ENCODE measurements at places on chromosomes 11 and 22. TPM values are rescaled to one million over a fixed set of nuclear protein-coding genes. Genes with fewer than 3 reads are reported as not detected.
A peak's percentile ranks its signal among the peaks of the same experiment; 100 is the strongest.

GRCh38 chr22:28952857-28953256 lies 69.5 kb downstream of the ZNRF3 start:
- H3K27ac ChIP-seq = peak overlapping the region; percentile 67
- peaks cover 65% of the 10 kb centered on the region for H3K4me1 ChIP-seq
- H3K4me3 ChIP-seq = no peak overlapping the region
- no peaks in the 10 kb centered on the region for H3K27me3 ChIP-seq
- H3K36me3 ChIP-seq = no peaks in the 10 kb centered on the region

GRCh38 chr11:72042064-72042745 lies 38.1 kb downstream of the NUMA1 start:
- peaks cover 43% of the 10 kb centered on the region for H3K4me1 ChIP-seq
- peak overlapping the region; percentile 78 for H3K4me3 ChIP-seq
- peak overlapping the region; percentile 97 for H3K27ac ChIP-seq
- H3K27me3 ChIP-seq = no peaks in the 10 kb centered on the region
- no peak for DNase-seq
- no peaks in the 10 kb centered on the region for H3K36me3 ChIP-seq

DNA sequence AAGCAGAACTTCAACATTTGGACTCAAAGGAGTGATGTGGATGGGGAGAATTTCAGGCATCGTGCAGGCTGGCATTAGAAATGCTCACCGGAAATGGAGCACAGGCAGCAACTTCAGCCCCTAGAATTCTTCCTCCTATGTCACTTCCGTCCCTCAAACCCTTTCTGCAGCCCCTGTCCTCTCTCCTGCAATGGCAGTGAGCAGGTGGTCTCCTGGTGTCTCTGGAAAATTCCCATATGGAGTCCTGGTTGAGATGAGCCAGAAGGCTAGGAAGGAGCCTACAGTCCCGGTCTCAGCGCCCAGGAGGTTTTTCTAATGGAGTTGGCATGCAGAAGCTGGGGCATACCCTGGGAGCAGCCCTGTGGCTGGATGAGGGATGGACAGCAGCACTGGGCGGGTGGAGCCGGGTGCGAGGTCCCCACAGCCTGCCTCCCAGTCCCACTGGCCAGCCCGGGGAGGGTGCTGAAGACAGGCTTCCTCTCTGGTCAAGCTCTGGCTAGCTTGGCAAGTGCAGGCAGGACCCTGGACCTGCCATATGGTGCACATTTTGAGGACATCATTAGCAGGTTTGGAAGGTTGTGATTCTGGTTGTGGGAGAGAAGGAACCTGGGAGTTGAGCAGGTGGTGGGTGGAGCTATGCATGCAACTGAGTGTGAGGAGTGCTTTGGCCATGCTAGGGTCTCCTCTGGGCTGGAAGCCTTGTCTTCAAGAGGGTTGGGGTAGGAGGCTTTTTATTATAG lies 59.8 kb upstream of the B3GAT1 start:
- no peak for DNase-seq
- no peak overlapping the region for H3K4me3 ChIP-seq
- H3K27me3 ChIP-seq = peaks cover 8% of the 10 kb centered on the region
- H3K4me1 ChIP-seq = no peaks in the 10 kb centered on the region
- H3K27ac ChIP-seq = no peak overlapping the region
- H3K36me3 ChIP-seq = no peaks in the 10 kb centered on the region

- H3K4me3 ChIP-seq = no peak overlapping the region
- H3K27ac ChIP-seq = peak overlapping the region; percentile 48
- DNase-seq = no peak
- H3K27me3 ChIP-seq = no peaks in the 10 kb centered on the region
Measured at GRCh38 chr22:43036282-43036829, 21.4 kb upstream of the PACSIN2 start.

GRCh38 chr22:37482244-37482643 lies 3.9 kb downstream of the MFNG start:
- no peaks in the 10 kb centered on the region for H3K27me3 ChIP-seq
- H3K36me3 ChIP-seq = peaks cover 12% of the 10 kb centered on the region
- DNase-seq = no peak
- H3K4me1 ChIP-seq = peaks cover 27% of the 10 kb centered on the region
- no peak overlapping the region for H3K4me3 ChIP-seq
- no peak overlapping the region for H3K27ac ChIP-seq

GRCh38 chr11:132771746-132772145 lies 760.6 kb downstream of the OPCML start:
- no peaks in the 10 kb centered on the region for H3K4me1 ChIP-seq
- no peak overlapping the region for H3K4me3 ChIP-seq
- peak; percentile 80 for DNase-seq
- H3K27ac ChIP-seq = no peak overlapping the region
- H3K27me3 ChIP-seq = no peaks in the 10 kb centered on the region

The ZNF280A gene
- not detected for total RNA-seq

DNA sequence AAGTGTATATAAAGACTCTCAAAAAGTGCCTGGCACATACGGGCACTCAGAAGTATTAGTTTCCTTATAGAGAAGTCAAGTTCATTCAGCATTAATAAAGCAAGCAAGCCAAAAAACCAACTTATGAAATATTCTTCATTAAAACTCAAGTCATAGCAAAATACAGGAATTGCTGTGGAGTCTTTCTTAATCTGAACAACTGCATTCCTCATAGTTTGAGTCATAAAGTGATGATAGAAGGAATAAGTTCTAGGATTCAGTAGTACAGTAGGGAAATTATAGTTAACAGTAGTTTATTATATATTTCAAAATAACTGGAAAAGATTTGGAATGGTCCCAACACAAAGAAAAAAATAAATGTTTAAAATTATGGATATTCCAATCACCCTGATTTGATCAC lies 200.3 kb downstream of the C11orf91 start:
- no peak overlapping the region for H3K27ac ChIP-seq
- DNase-seq = no peak
- no peaks in the 10 kb centered on the region for H3K27me3 ChIP-seq
- H3K36me3 ChIP-seq = no peaks in the 10 kb centered on the region
- H3K4me3 ChIP-seq = no peak overlapping the region
- H3K4me1 ChIP-seq = no peaks in the 10 kb centered on the region

DNA sequence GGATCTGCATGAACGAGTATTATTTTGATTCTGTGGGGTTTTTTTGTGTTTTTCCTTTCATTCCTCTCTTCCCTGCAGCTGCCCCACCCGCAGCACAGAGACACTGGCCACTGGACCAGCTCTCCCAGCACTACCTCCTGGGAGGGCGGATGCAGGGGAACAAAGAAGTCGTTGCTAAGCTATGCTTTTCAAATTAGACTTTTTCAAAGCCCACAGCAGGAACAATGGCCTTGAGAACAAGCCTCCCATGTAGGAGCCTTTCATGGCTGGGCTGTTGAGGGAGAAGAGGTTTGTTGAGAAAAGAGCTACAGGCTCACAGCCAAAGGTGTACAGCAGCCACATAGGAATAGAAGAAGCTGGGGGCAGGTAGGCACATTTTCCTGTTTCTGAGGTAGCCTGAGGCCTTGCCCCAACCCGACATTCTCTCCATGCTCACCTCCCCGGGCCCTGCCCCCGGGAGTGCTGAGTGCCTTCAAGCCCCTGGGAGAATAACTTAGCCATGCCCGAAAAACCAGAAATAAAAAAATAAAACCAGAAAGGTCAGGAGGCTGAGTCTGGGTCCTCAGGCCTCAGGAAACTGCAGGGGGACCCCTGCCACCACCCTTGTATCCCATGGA lies 20.5 kb upstream of the SYT12 start:
- no peak overlapping the region for H3K27ac ChIP-seq
- H3K4me1 ChIP-seq = no peaks in the 10 kb centered on the region
- DNase-seq = no peak
- no peaks in the 10 kb centered on the region for H3K27me3 ChIP-seq
- no peaks in the 10 kb centered on the region for H3K36me3 ChIP-seq
- H3K4me3 ChIP-seq = no peak overlapping the region

GRCh38 chr22:20206709-20207215 lies 55.9 kb upstream of the CCDC188 start:
- H3K4me1 ChIP-seq = peaks cover 60% of the 10 kb centered on the region
- H3K27ac ChIP-seq = peak overlapping the region; percentile 61
- no peaks in the 10 kb centered on the region for H3K36me3 ChIP-seq
- no peak for DNase-seq

DNA sequence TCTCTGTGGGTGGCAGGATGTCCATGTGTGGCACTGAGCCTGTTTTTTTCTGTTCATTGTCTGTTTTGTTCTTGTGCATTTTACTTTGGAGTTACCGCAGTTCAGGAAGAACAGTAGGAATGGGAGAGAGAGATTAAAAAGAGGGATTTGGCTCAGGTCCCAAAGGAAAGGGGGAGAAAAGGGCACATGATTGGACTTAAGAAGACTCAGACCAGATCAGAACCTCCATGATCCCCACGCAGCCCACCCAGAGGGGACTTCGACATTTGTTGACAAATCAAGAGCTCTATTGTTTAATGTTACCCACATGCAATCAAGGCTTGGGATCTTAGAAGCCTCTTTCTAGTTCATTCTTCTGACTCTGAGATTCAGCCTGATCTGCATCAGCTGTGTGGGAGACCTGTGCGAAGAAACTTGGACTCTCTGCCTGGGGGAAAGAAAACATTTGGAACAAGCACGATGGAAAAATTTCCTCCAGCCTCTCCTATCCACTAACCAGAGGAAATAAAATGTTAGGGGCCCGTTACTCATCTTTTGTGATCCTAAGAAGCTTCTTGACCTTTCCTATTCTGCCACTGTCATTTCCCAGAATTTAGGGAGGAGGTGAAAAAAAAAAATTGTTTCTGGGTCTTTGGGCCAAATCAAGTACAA lies 119.2 kb downstream of the SPON1 start:
- H3K4me3 ChIP-seq = no peak overlapping the region
- no peaks in the 10 kb centered on the region for H3K36me3 ChIP-seq
- DNase-seq = no peak
- peaks cover 5% of the 10 kb centered on the region for H3K4me1 ChIP-seq
- H3K27ac ChIP-seq = peak overlapping the region; percentile 5

DNA sequence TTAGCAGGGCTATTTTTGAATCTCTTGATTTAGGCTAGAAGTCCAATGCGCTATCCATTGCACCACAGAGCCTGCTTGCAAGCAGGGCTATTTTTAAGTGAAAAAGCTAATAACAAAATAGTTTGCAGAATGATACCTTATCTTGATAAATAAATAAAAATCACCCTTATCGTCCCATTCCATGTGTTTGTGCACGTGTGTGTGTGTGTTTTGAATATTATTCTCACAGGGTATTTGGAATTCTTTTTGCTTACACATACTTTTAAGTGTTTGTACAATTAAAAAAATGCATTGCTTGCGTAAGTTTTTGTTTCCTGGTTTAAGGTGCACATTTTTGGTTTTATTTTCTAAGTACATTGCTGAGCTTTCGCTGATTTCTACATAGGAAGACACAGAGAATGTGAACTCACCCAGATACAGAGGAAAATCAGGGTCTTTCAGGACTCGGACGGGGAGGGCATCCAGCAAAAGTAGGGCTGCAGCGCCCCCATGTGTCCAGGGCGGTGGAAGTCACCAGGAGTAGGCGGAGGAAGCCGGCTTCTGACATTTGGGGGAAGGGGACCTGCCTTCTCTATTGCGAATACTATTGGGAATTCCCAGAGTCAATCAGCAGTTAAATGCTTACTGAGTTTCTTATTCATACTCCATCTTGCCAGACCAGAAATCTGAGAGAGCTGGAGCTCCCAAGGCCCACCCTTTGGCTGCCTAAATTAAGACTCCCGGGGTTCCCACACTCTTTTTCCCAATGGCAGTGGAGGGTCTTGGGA lies 27.3 kb downstream of the SLC1A2 start:
- peak; percentile 94 for DNase-seq
- H3K4me3 ChIP-seq = no peak overlapping the region
- H3K36me3 ChIP-seq = no peaks in the 10 kb centered on the region
- H3K27ac ChIP-seq = no peak overlapping the region
- H3K4me1 ChIP-seq = peaks cover 19% of the 10 kb centered on the region

- peak within 1 kb of the TSS; percentile 71 for H3K27ac ChIP-seq
- H3K4me1 ChIP-seq = peaks cover 26% of the 10 kb centered on the region
- no peak for DNase-seq
- no peaks in the 10 kb centered on the region for H3K36me3 ChIP-seq
Measured at GRCh38 chr22:21014726-21015465, at the start of gene P2RX6. Gene P2RX6 (plus strand): TSS chr22:21015165. CDS start chr22:21015175, 10 bp downstream.

DNA sequence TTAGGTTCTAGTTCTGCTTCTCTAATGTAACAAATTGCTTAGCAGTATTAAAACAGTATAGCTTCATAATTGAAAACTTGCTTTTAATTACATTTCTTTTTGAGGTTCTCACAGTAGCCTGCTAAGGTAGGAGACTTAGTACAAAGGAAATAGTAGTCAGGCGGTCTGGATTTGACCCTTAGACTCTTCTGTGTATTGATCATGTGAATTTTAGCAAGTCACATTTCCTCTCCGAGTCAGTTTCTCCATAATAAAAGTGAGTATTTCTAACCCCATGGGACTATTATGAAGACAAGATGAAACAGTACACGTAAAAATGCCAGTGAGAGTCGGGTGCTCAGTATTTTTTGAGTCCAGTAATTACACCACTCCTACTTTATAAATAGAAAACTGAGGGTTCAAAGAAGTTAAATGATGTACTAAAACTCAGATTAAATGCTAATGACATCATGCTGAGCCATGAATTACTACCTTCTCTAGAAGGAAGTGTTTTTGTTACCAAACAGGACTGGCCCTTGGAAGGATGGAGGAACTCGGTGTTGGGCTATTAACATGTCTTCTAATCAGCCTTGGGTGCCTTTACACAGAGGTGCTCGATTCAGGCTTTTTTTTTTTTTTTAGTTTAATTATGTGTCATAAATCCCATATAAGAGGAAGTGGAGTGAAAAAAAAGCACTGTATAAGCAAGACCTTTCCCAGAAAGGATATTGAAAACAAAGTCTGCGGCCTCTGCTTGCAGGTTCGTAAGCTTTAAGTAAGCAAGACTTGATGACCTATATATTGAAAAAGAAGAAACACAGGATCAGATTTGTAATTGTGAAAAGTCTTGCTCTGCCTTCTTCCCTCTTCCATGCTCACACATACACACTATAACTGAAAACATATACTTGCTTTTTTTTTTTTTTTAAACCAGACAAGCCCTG lies 109.0 kb downstream of the EMSY start:
- no peak overlapping the region for H3K27ac ChIP-seq
- H3K4me1 ChIP-seq = no peaks in the 10 kb centered on the region
- no peaks in the 10 kb centered on the region for H3K36me3 ChIP-seq
- H3K27me3 ChIP-seq = no peaks in the 10 kb centered on the region
- H3K4me3 ChIP-seq = no peak overlapping the region
- DNase-seq = no peak

The HTR3B gene
- total RNA-seq = not detected
